HuH-7.5 (cell line): ENCODE measurements at places on chromosomes 7 and 10.

- DNase-seq: peak; percentile 27
Measured at GRCh38 chr7:38660427-38661099, 29.4 kb upstream of the AMPH start.

DNA sequence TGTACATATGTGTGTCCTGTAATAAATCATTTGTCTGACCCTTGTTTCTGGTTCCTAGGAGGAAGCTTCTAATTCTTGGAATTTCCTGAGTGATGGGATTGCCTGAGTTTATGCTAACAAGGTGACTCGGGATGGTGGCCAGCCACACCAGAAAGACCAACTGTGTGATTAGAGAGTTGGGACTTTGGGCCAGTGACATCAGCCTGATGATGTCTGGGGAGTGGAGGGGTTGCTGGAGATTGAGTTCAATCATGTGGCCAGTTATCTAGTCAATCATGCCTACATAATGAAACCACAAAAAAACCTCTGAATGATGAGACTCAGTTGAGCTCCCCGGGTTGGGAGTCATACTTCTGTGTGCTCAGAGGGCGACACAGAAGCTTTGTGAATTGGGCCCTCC is 23.5 kb upstream of the CARD11 start:
- no peak for DNase-seq

DNA sequence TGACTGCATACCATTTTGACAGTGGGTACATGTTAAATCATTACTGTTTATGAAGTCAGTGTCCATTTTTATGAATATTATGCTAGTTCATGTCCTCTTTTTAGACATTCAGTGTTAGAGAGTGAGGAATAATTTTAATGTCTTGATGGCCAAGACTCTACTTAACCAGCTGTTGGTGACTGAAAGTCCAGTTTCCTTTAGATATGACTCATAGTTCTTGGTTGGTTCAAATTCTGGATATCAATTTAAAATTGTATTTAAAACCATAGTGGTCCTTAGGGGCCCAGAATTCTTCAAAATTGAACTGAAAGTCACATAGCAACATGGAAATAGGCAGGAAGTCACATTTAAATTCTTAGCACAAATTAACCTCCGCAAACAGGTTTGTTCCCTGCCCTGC is 196.5 kb upstream of the PRPS1L1 start:
- DNase-seq: no peak

- DNase-seq: no peak
Measured at GRCh38 chr7:105675934-105676371, 94.7 kb upstream of the EFCAB10 start.

DNA sequence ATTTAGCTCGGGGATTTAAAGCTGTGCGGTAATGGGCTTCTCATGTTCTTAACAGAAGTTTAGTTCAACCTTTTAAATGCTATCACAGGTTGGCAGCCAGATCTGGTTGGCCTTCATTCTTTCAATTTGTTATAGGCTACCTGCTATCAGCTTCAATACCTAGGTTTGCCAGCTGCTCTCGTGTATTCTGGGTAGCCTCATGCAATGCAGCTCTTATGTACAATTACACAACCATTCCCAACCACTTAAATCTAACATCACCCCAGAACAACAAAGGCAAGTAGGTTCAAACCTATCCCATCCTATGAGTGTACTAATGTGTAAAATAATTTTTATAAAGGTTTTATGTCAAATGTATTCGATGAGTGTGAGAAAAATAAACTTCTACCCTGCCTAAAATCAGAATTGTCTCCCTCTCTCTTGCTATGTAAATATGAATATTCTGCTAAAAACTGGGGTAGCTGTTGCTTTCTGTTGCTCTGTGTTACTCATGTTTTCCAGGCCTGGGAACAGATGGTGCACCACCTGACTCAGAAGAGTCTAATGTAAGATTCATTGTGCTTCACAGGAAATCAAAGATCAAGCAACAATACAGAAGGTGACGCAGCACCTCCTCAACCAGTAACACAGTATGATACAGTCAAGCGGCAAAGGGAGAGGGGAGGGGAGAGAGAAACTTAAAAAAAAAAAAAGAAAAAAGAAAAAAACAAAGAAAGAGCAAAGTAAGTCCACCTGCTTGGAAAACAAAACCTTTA is 188.6 kb downstream of the ETV1 start:
- no peak for DNase-seq

DNA sequence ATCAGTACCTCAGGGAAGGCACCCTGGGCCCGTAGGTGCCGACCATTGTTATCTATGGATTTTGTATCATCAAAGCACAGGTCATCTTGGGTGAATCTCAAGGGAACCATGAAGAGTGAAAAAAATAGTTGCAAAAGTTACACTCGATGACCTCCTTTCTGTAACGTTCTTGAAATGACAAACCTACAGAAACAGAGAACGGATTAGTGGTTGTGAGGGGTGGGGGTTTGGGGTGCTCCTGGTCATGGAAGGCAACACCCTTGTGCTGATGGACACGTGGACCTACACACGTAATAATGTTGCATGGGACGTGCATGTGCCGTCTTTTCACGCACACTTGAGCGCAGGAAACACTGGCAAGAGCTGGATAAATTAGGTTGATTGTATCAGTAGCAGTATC is 655.9 kb downstream of the SDK1 start:
- DNase-seq: no peak

- DNase-seq: no peak
Measured at GRCh38 chr10:89206402-89207180, 526 bp downstream of the CH25H start.

GRCh38 chr10:119737823-119738222 is 12.0 kb downstream of the INPP5F start:
- no peak for DNase-seq

DNA sequence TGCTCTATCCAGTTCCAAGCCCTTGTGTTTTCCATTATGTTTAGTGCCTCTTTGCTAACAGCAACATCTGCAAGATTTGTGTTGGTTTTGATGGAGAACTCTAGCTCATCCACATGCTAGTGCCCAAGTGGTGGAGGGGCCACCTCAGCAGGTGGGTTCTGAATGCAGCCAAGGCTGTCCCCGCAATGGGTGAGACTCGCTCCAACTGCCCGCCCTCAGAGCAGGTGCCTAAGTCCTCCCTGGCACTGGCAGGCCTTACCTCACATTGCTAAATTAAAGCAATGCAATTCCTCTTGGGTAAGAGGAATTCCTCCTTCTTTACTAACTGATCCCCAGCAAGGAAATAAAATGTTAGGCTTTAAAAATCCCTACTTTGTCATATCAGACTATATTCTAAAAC is 146.8 kb downstream of the ADCY1 start:
- no peak for DNase-seq
